ENCODE measurements at places on chromosomes 2 and 18. TPM values are rescaled to one million over a fixed set of nuclear protein-coding genes. Genes with fewer than 3 reads are reported as not detected.

- DNase-seq, result no peak
Observed at GRCh38 chr2:66437109-66437690, 2.3 kb downstream of the MEIS1 start.

- no peak for DNase-seq
Observed at GRCh38 chr2:46216213-46216612, 81.0 kb upstream of the EPAS1 start.

GRCh38 chr2:109013051-109013450, 24.0 kb upstream of the EDAR start:
- DNase-seq, result no peak

DNA sequence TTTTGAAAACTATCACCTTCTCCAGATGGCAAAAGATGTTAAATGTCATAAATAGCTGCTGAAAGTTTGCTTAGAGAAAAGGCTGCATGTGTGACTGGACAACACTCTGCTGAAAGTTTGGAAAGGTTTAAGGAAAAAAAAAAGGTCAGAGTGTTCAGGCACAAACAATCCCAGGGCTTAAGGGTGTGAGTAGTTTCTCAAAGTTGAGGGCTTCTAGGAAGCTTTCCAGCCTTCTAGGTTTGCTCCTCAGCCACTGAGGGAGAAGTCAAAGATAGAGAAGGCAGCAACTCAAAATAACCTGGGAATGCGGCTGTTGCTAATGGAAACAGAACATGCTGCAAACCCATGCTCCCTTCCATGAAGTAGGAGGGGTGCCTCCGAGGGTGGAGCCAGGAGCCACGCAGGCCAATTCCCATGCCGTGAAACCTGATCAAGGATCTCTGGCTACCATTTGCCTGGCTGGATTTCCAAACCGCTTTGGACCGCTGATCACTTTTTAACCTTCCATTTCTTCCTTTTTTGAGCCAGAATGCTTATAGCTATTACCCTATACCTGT, 88.0 kb downstream of the TEX51 start:
- DNase-seq, result no peak

DNA sequence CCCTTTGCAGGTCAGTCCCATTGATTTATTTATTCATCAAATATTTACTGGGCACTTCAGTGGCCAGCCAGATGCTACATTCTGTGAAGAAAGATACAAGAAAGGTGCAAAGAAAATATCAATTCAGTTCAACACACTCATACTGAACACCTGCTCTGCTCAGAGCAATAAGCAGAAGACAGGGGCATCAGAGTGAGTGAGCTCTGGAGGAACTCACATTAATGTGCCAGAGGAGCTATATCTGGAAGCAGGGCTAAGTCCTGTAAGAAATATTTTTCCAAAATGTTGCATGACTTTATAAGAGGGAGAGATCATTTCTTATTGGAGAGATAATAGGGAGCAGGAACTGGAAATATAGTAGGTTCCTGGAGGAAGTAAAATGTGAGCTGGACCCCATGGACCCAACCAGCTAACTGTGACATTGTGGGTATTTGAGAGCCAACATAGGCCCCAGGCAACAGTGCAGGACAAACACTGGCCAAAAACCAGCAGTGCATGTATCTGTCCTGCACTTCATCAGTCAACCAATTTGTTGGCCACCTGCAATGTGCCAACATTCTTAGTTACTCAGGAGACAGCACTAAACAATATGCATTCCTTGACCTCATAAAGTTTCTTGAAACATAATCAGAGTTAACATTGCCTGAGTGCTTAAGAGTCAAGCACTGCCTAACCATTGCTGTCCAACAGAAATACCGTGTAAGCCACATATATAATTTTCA, 102.7 kb upstream of the PTPRM start:
- no peak for DNase-seq

Gene ZNF2
- 4.4 TPM for total RNA-seq

Gene ALPG
- not detected for total RNA-seq

All from Caki2 (cell line).